Upper lobe of left lung (tissue), 6 donors: ENCODE measurements at places on chromosomes 5 and 9.

- no peak overlapping the region for H3K4me3 ChIP-seq
- no peaks in the 10 kb centered on the region for H3K27me3 ChIP-seq
- peaks cover 4% of the 10 kb centered on the region for H3K4me1 ChIP-seq
- DNase-seq, result no peak
Measured at GRCh38 chr5:96952118-96952750, 16.4 kb downstream of the LNPEP start.

GRCh38 chr5:149853331-149853648, 91.3 kb downstream of the PDE6A start:
- no peak overlapping the region for H3K27ac ChIP-seq
- no peak overlapping the region for H3K4me3 ChIP-seq
- no peaks in the 10 kb centered on the region for H3K36me3 ChIP-seq
- H3K27me3 ChIP-seq, result no peaks in the 10 kb centered on the region

DNA sequence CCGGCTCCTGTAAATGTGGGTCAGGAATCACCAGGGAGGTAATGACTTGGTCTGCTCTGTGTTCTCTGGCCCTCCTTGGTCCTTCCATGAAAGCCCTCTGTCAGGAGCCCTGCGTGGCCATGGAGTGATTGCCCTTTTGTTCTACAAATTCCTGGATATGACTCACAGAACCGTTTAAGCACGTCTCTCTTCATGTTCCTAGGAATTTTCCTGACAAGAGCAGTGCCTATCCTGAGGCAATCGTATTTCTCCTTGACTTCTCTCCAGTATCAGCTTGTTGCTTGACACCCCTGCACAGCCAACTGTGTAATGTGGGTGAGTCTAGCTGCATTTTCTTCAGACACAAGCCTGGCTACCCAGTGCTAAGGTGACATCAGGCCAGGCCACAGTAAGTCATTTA, 274.3 kb upstream of the ZNF462 start:
- no peaks in the 10 kb centered on the region for H3K4me1 ChIP-seq
- no peak overlapping the region for H3K27ac ChIP-seq
- no peak for DNase-seq
- no peak overlapping the region for H3K4me3 ChIP-seq
- H3K36me3 ChIP-seq, result no peaks in the 10 kb centered on the region

DNA sequence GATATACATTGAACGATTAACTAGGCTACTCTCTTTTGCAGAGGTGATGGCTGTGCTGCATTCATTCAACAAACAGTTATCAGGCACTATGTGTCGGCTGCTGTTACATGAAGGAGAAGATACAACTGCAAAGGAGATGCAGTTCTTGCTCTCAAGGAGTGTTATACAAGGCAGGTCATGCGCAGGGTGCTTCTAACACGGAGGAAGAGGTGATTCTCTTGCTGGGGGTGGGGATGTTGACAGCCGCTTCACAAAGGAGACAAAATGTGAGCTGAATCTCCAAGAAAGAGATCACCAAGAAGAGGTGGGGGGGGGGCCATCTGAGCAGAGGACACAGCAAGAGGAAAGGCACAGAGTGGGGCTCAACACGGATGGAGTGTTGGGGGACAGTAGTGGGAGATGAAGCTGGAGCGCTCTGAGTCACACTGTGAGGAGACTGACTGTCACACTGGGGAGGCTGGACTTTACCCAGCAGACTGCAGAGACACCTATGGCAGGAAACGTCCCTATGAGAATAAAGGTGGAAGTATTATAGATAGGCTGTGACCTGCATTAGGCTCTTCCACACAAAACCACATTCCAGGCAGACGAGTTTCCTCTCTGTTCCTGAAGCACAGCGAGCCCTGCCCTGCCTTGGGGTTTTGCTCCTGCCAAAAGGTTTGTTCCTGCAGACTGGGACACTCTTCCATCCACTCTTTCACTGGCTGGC, 20.9 kb downstream of the NDUFA8 start:
- H3K36me3 ChIP-seq, result peaks cover 13% of the 10 kb centered on the region
- H3K27ac ChIP-seq, result no peak overlapping the region
- no peak overlapping the region for H3K4me3 ChIP-seq
- H3K27me3 ChIP-seq, result no peaks in the 10 kb centered on the region

- no peak overlapping the region for H3K4me3 ChIP-seq
- H3K36me3 ChIP-seq, result no peaks in the 10 kb centered on the region
- H3K27me3 ChIP-seq, result no peaks in the 10 kb centered on the region
- DNase-seq, result no peak
- no peaks in the 10 kb centered on the region for H3K4me1 ChIP-seq
Measured at GRCh38 chr5:79853676-79854418, 137.2 kb downstream of the MTX3 start.

GRCh38 chr5:37951946-37952721, 112.3 kb upstream of the GDNF start:
- DNase-seq, result peak; percentile 69
- H3K4me1 ChIP-seq, result no peaks in the 10 kb centered on the region
- H3K4me3 ChIP-seq, result no peak overlapping the region
- H3K36me3 ChIP-seq, result no peaks in the 10 kb centered on the region
- no peaks in the 10 kb centered on the region for H3K27me3 ChIP-seq

GRCh38 chr9:94900222-94901018, 173.9 kb downstream of the AOPEP start:
- no peaks in the 10 kb centered on the region for H3K36me3 ChIP-seq
- H3K27ac ChIP-seq, result peak overlapping the region; percentile 65
- DNase-seq, result no peak
- no peaks in the 10 kb centered on the region for H3K27me3 ChIP-seq

GRCh38 chr5:144547098-144547499, 376.4 kb downstream of the KCTD16 start:
- H3K36me3 ChIP-seq, result no peaks in the 10 kb centered on the region
- H3K27me3 ChIP-seq, result no peaks in the 10 kb centered on the region
- H3K4me3 ChIP-seq, result no peak overlapping the region

GRCh38 chr5:147559749-147560148, 49.9 kb upstream of the DPYSL3 start:
- H3K4me1 ChIP-seq, result no peaks in the 10 kb centered on the region
- DNase-seq, result no peak
- H3K36me3 ChIP-seq, result no peaks in the 10 kb centered on the region
- H3K27me3 ChIP-seq, result no peaks in the 10 kb centered on the region

DNA sequence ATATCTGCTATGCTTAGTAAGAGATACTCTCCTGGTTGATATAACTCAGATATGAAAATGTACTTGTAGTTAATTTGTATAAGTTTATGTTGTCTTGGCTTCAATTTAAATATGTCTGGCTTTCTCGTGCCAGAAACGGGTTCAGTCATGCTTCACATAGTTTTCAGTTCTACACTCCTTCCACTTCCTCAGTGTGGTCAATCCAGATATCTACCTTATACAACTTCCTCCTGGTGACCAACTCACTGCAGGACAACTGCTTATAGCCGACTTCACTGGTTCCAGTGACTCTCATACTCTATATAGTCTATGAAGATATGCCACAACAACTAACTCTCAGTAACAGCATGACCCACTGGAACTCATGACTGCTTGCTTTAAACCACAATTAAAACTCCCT, 690.4 kb downstream of the SLCO4C1 start:
- H3K27ac ChIP-seq, result no peak overlapping the region
- no peaks in the 10 kb centered on the region for H3K4me1 ChIP-seq
- no peak overlapping the region for H3K4me3 ChIP-seq
- H3K36me3 ChIP-seq, result no peaks in the 10 kb centered on the region
- H3K27me3 ChIP-seq, result no peaks in the 10 kb centered on the region

DNA sequence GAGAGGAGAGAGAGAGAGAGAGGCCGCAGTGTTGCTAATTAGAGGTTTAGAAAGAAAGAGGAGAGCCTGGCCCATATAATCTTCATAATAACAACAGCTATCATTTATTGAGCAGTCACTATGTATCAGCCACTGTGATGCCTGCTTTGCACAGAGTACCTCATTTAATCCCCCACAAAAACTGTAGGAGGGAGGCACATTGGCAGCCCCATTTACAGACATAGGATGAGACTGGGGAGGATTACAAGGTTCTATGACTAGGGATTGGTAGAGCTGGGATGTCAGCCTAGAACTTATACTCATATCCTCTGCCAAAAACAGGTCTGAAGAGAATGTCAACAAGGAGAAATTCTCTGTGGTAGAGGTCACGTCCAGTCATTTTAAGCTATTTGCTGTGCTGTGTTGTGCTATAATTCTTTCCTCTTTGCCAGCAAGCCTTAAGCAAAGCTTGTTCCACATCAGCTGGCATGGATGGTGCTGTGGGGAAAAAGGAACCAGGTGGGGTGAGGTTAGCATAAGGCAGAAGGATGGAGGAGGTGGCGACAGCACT, 6.7 kb upstream of the GCNT4 start:
- no peaks in the 10 kb centered on the region for H3K36me3 ChIP-seq
- no peak overlapping the region for H3K27ac ChIP-seq
- peaks cover 5% of the 10 kb centered on the region for H3K4me1 ChIP-seq
- DNase-seq, result no peak
- H3K4me3 ChIP-seq, result no peak overlapping the region
- no peaks in the 10 kb centered on the region for H3K27me3 ChIP-seq

- no peaks in the 10 kb centered on the region for H3K27me3 ChIP-seq
- H3K27ac ChIP-seq, result no peak overlapping the region
- H3K4me3 ChIP-seq, result no peak overlapping the region
Measured at GRCh38 chr9:35738186-35738585, 5.7 kb downstream of the CREB3 start.
